ENCODE measurements at places on chromosomes 2 and 18.

DNA sequence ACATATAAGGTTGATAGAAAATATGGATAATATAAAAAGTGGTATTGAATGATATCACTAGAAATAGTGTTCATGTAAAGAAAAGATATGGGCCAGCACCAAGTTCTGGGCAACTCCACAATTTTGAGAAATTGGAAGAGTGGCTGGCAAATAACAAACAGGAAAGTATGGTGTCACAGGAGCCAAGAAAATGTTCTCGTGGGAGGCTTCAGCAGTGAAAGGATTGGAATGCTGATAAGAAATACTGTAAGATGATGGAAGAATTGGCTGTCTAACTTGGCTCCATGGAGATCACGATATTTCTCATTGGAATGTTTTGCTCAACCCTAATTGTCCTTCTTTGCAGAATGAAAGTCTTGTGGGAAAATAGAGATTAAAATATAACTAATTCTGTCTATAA, 856.8 kb downstream of the DPP10 start:
- no peak for DNase-seq

- DNase-seq: no peak
Observed at GRCh38 chr18:69161383-69162028, 239.2 kb upstream of the DOK6 start.

GRCh38 chr2:203798296-203799087, 69.1 kb upstream of the CTLA4 start:
- DNase-seq: no peak

- DNase-seq: no peak
Observed at GRCh38 chr2:169069833-169070232, 470 bp downstream of the DHRS9 start.

GRCh38 chr2:230711224-230711623, 1.4 kb upstream of the CAB39 start:
- DNase-seq: no peak

GRCh38 chr2:85801871-85802270, 48.1 kb downstream of the ATOH8 start:
- no peak for DNase-seq

GRCh38 chr2:241900251-241901017, 30.9 kb downstream of the RTP5 start:
- no peak for DNase-seq

GRCh38 chr2:71786291-71787107, 333.1 kb downstream of the DYSF start:
- DNase-seq: no peak

DNA sequence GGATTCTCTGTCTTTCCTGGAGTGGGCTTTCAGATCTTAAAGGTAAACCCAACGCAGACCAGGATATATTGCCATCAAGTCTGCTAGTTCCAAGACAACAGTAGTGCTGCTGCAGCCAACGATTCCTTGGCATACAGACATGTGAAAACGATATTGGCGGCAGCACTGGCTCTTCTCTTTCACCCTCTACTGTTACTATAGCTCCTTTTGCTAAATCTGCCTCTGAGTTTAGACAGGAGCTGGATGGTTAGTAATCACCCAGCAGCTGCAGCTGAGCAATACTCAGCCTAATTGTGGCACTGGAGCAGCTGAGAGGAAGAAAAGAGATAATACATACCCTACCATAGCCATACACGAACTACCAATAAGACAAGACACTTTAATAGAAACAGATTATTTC, 4.0 kb downstream of the YES1 start:
- DNase-seq: no peak

GRCh38 chr2:61543062-61543461, 4.9 kb upstream of the XPO1 start:
- no peak for DNase-seq

DNA sequence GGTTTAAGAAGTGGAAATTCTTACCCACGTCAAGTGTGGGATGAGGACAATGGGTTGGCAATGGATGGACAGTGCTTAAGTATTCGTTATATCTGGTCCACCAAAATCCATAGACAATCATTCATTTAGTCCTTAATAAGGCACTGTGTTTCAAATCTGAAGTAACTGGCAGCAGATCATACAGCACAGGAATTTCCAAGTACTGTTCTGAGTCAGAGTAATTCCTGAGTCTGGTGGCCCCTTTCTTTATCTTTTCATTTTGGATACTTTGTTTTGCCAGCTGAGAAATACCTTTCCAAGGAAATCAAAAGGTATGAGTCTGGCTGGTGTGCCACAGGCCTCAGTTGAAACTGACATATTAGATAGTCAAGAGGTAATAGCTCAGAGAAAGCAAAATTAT, 31.4 kb upstream of the CCDC102B start:
- DNase-seq: no peak

GRCh38 chr2:170719810-170720209, 4.7 kb downstream of the SP5 start:
- no peak for DNase-seq

DNA sequence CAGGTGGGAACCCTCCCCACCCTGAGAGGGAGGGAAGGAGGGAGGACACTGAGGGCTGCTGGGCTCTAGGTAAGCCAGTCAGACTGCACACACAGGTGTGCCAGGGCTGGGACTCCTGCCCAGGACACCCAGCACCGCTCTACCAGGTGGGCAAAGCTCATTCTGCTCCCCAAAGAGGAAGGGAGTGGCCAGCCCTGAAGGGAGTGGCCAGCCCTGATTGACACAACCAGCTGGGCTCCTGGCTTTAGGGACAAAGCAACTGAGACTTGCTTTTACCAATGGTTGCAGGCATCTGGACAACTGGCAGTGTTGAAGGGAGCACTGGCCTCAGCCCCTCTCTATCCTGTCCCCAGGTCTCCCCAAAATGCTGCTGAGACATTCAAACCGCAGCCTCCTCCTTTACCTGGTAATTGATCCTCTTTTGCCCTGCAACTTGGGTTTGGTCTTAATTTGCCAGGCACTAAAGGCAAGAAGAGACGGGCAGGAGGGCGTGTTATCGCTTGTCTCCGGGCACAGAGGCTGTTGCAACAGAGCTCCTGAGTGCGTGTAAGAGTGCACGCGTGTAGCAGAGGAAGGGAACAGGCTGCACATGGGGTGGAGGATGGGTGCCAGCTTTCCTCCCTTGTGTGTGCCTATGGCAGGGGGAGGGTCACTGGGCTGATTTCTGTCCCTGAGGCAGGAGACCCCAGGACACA, 14.5 kb upstream of the FOSL2 start:
- DNase-seq: no peak

DNA sequence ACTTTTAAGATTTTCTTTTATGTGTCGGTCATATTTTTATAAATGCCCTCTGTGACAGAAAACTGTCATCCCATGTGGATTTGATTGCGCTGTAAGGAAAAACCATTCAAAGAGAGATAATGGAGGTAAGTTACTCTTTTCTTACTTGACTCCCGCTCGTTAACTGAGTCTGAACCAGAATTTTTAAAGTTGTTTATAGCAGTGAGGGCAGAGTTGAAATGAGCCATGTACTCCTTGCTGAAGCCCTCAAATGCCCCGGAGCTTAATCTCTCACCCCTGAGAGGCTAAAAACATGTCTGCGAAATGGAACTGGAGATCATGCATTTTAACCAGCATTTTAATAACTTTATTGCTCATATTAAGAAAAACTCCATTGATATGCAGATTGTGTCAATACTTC, 320.0 kb upstream of the SOX11 start:
- no peak for DNase-seq

- DNase-seq: no peak
Observed at GRCh38 chr2:21037671-21038108, 6.2 kb downstream of the APOB start.

Measured in activated T-cell treated with anti-CD3 and anti-CD28 coated beads, Interleukin-2, amount 50 U/mL, for 72 hours (primary cell).